ENCODE measurements at places on chromosomes 2 and 18. TPM values are rescaled to one million over a fixed set of nuclear protein-coding genes. Genes with fewer than 3 reads are reported as not detected.

The GKN2 gene
- not detected for total RNA-seq

The MSGN1 gene
- total RNA-seq: not detected

GRCh38 chr18:36735130-36735529 lies 93.7 kb downstream of the TPGS2 start:
- no peak for DNase-seq

DNA sequence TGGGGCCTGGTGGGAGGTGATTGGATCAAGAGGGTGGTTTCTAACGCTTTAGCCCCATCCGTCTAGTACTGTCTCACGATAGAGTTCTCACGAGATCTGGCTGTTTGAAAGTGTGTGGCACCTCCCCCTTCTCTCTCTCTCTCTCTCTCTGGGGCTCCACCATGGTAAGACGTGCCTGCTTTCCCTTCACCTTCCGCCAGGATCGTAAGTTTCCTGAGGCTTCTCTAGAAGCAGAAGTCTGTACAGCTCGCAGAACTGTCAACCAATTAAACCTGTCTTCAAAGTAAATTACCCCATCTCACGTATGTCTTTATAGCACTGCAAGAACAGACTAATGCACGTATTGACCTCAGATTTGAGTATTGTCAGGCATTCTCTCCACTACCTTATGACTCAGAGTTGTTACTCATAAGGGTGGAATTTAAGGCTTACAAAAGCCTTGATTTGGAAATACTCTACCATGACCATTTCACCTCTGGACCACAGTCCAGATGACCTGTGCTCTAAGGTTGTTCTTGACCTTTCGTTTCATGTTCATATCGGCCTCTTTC lies 99.5 kb upstream of the AGAP1 start:
- peak; percentile 81 for DNase-seq

- peak; percentile 95 for DNase-seq
Measured at GRCh38 chr2:191612496-191612895, 65.4 kb upstream of the NABP1 start.

DNA sequence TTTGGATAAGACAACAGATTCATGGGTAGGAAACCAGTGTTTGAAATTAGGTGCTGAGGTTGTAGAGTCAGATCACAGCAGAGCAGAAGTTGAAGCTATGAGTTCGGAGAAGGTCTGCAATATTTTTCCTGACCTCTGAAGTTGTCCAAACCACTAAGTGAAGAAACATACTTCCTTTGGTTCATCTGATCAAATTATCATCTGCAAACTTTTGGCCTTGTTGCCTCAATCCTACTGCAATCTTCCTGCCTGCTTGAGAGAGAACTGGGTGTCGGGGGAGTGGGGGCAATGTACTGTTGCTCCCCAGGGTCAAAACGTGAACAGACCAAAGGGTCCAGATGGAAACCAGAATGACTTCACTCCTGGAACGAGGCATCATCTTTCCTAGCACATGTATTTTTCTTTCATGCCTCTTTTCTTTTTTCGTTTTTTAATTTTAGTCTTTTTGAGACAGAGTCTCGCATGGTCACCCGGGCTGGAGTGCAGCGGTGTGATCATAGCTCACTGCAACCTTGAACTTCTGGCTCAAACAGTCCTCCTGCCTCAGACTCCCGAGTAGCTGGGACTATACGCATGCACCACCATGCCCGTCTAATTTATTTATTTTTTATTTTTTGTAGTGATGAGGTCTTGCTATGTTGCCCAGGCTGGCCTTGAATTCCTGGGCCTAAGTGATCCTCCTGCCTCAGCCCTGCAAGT lies 42.7 kb downstream of the RAB31 start:
- no peak for DNase-seq

- peak; percentile 71 for DNase-seq
Measured at GRCh38 chr2:20224716-20225293, at the start of gene SDC1. TSS of gene SDC1 (minus strand) at chr2:20225130. CDS start at chr2:20224867, 263 bp downstream.
